ENCODE measurements at places on chromosomes 7 and 10. TPM values are rescaled to one million over a fixed set of nuclear protein-coding genes. Genes with fewer than 3 reads are reported as not detected.

GRM3 gene
- not detected for total RNA-seq

SLC25A13 gene
- 34.9 TPM for total RNA-seq

OGDHL gene
- 0.33 TPM for total RNA-seq

TRPV5 gene
- not detected for total RNA-seq

IQCE gene
- total RNA-seq, result 10.4 TPM

CLCN1 gene
- total RNA-seq, result not detected

VOPP1 gene
- total RNA-seq, result 140 TPM

CALML3 gene
- total RNA-seq, result not detected

SGCE gene
- total RNA-seq, result 85.4 TPM

ABI1 gene
- 47.1 TPM for total RNA-seq

RET gene
- total RNA-seq, result 1.0 TPM

NPC1L1 gene
- total RNA-seq, result not detected

CHST3 gene
- 7.0 TPM for total RNA-seq

HOXA1 gene
- 0.68 TPM for total RNA-seq

AKR1C1 gene
- 74.0 TPM for total RNA-seq

ANKRD1 gene
- 829 TPM for total RNA-seq

ELFN1 gene
- 1.2 TPM for total RNA-seq

NEURL1 gene
- total RNA-seq, result not detected

DDX21 gene
- total RNA-seq, result 102 TPM

ENTPD1 gene
- 32.2 TPM for total RNA-seq

KAZALD1 gene
- 0.17 TPM for total RNA-seq

GATA3 gene
- total RNA-seq, result 0.05 TPM

MMP21 gene
- total RNA-seq, result 0.34 TPM

MMD2 gene
- not detected for total RNA-seq

NANOS1 gene
- 0.09 TPM for total RNA-seq

GBX1 gene
- total RNA-seq, result not detected

CLRN3 gene
- total RNA-seq, result 0.19 TPM

TEX36 gene
- total RNA-seq, result not detected

ERV3-1 gene
- total RNA-seq, result 7.7 TPM

LMBR1 gene
- 156 TPM for total RNA-seq

Data from dermis blood vessel endothelial cell (primary cell).